Inflammatory macrophage treated with lipopolysaccharide for 4 hours (primary cell): ENCODE measurements at places on chromosomes 3 and 15.

GRCh38 chr3:5568451-5568850 is 380.9 kb downstream of the EDEM1 start:
- DNase-seq: no peak

DNA sequence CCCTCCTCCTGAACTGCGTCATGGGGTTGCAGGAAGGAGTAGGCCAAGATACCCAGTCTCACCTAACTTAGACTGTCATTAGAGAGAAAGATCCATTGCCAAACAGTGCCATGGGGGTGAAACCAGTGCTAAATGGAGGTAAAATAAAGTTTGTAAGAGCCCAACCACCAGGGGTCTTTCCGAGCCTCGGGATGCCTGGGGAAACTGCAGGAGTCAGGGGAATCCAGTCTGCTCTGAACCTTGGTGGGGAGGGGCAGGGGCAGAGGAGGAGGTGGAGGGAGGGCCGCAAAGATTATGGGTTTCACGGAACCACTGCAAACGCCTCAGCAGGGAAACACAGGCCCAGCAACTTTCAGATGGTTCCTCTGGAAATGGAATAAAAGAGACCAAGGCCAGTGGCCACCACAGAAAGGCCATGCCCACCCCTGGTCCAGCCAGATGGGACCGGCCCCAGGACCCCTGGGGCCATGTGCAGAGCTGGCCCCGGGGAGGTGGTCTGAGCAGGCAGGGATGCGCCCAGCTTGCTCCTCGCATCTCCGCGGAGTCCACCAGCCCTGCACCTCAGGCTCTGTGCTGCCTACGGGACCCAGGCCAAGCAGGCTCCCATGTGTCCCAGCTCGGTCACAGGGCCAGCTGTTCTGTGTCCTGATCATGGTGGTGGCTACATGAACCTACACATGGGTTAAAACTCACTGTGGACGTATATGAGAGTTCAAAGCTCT is 19.8 kb upstream of the GP9 start:
- no peak for DNase-seq

DNA sequence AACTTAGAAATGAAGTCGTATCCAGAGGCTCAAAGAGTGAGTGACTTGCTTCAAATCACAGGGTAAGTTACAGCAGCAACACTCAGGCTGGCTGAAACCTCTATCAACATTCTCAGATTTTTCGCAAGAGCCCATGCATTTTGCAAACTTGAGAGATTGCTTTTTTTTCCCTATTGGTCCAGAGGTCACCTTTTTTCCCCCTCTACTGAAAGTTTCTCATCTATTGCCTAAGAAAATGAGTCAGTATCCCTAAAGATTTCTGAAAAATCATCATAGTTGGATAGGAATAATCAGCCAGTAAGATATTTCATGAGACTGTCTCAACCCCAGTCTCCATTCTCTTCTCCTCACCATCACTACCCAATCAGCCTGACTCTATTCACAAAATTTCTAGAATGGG is 410.6 kb downstream of the FOXP1 start:
- DNase-seq: peak; percentile 61

GRCh38 chr3:149670742-149671492 is 13.1 kb upstream of the WWTR1 start:
- DNase-seq: no peak

DNA sequence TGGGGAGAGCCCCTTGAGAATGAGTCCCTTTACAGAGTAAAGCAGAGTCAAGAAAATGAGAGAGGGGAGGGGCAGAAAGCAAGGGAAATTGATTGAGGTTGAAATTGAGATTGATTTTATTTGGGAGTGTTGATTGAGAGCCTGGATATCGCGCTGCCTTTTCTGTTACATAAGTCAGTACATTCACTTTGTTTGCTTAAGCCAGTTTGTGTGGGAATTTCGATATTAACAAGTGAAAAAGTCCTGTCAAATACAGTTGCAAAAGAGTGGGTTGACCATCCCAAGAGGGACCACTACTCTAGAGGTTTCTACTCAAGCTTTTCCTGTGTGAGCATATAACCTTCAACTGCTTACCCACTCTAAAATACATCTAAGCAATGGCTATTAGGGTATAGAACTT is 331.4 kb upstream of the AZI2 start:
- DNase-seq: no peak

- peak; percentile 50 for DNase-seq
These were observed 41.0 kb upstream of the LIMD1 start for GRCh38 chr3:45553469-45553974.

DNA sequence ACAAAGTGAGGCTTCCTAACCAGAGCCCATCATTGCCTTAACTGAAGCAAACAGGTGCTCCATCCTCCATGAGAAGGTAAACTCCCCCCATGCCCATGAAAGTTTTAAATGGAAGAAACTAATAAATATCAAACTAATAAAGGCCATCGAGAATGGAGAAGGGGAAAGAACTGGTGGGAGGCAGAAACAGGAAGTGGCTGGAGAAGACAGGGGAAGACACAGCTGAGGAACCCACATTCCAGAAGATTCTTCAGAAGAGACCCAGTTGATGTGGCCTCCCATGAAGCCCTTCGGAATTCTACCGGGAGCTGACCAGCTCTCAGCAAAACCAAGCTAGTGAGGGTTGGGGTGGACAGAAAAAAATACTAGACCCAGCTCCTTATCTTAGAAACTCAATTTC is 41.6 kb downstream of the SH3BP5 start:
- peak; percentile 56 for DNase-seq

DNA sequence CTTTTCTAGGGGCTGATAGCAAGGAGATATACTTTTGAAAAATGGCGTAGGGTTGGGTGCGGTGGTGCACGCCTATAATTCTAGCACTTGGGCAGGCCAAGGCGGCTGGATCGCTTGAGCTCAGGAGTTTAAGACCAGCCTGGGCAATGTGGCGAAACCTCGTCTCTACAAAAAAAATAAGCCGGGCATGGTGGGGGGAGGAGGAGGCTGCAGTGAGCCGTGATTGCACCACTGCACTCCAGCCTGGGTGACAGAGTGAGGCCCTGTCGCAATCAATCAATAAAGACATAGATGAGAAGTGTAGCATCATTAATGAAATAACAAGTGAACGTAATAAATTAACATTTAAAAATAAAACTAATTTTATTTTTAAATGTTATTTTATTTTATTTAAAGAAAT is 134.6 kb downstream of the SLCO3A1 start:
- DNase-seq: peak; percentile 18

DNA sequence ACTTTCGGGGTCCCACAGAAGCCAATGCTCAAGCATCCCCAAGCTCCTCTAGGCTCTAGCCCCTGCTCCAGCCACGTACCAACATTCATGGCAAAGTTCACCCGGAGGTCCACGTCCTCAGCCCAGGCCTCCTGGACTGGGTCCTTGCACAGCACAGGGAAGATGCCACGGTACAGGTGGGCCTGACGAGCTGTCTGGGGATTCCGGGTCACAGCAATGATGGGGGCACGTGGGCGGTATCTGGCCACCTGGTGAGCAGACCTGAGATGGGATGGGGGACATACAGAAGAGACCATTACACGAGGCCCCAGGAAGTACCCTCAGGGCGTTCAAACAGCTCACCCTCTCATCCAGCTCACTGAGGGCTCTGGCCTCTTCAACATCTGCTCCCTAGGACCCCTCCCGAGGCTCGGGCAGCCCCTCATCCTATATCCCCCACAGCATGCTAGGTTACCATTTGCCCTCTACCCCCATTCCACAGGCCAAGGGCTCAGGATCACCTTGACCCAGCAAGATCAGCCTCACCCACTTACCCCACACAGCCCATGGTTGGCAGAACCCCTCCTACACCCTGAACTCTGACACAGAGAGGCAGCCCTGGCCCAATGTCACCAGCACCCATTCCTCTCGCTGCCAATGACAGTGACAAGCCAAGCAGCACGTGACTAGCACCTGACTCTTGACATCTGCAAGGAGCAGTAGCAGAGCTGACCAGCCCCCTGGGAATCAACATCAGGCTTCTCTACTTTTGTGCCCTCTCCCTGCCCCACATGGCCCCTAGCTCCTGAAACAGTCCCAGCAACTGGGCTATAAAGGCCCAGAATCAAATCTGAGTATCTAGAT is 3.0 kb upstream of the GRAMD2A start:
- peak; percentile 13 for DNase-seq

GRCh38 chr3:350871-351371 is 154.4 kb downstream of the CHL1 start:
- DNase-seq: no peak

- DNase-seq: no peak
These were observed 46.8 kb upstream of the PCSK6 start for GRCh38 chr15:101536166-101536874.

DNA sequence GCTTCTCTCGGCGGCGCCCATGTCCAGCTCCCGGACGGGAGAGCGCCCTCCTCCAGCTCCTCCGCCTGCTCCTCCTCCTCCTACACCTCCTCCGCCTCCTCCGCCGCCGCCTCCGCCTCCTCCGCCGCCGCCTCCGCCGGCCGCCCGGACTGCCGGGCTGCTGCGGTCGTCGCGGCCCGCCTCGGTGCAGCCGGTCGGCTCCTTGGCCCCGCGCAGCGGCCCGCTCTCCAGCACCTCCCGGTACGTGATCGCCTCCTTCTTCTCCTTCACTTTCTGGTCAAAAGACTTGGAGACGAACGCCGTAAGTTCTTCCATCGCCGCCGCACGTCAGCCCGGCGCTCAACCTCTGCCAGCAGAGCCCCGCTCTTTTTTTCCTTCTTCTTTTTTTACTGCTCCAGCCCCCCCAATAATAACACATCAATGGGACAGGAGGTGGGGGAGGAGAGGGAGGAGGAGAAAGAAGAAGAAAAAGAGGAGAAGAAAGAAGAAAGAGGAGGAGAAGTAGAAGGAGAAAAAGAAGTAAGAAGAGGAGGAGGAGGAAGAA is 438 bp downstream of the SHOX2 start:
- DNase-seq: no peak

DNA sequence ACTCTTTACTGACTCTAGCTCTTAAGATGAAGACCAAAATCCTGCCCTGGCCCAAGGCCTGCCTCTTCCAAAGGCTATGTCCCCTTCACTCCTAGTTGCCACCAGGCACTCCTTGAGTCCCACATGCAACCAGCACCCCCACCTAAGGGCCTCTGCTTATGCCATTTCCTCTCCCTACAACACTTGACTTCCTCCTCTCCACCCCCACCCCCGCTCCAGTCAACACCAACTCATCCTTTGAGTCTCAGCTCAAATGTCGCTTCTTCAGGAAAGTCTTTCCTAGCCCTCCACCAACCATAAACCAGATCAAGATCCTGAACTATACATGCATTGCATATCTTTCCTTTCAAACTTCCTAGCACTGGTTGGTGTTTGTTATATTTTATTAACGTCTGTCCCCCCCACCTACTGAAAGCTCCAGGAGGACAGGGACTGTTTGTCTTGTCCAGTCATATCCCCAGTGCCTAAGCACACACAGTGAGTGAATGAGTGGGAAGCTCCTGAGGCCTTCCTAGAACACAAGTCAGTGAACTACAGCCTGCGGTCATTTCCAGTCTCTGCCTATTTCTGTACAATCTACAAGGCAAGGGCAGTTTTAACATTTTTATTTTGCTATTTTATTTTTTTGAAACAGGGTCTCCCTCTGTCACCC is 7.3 kb downstream of the TBC1D2B start:
- peak; percentile 78 for DNase-seq

DNA sequence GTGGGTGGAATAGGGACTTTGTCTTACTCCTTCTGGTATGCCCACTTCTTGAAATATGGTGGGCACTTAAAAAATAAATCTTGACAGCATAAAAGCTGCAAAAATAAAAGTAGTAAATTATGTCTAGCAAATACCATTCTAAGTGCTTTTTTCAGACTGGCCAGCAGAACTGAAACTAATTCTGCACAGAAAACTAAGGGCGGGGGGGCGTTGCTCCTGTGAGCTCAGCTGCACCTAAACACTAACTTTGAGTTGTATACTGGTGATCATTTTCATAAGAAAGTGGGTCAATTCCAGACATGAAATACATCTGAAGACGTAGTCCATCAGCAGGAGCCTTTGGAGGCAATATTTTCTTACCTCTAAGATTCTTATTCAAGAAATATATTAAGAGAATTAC is 114.8 kb downstream of the WDR76 start:
- no peak for DNase-seq

GRCh38 chr3:159560214-159560979 is 428.2 kb upstream of the IL12A start:
- DNase-seq: no peak

DNA sequence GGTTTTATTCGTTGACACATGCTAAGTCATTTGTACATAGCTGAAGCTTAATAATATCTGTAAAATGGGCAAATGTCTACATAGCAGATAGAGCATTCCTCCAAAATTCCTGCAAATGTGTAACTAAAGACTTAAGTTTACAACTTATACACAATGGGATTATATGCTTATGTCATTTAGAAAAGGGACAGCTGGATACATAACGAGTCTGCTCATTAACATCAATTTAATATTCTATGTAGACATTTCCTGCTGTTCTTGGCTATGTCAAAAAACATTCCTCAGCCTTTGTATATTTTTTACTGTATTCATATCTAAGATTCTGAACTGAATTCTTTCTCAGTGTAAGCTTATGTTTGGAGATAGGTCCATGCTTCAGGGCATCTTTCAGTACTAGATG is 762.2 kb downstream of the NR2F2 start:
- DNase-seq: no peak

GRCh38 chr3:197353001-197353866 is 54.8 kb upstream of the DLG1 start:
- DNase-seq: no peak

- DNase-seq: no peak
These were observed 32.2 kb downstream of the GOLGA6L10 start for GRCh38 chr15:82317091-82317489.

DNA sequence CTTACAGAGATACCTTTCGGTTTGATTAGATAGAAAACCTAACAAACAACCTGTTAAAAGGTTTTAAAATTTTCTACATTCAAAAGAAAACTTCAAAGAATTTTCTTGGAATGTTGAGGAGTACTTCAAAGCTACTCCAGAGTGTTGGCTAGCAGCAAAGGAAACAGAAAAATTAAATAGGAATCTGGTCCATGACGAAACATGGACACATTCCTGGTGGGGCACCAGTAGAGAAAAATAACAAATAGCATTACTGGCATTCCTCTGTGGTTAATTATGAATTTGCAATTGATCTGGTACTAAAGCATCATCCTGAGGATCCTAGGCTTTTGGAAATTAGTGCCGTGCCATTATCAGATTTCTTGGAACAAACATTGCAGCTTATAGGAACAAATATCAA is 59.5 kb upstream of the DPPA4 start:
- DNase-seq: no peak

DNA sequence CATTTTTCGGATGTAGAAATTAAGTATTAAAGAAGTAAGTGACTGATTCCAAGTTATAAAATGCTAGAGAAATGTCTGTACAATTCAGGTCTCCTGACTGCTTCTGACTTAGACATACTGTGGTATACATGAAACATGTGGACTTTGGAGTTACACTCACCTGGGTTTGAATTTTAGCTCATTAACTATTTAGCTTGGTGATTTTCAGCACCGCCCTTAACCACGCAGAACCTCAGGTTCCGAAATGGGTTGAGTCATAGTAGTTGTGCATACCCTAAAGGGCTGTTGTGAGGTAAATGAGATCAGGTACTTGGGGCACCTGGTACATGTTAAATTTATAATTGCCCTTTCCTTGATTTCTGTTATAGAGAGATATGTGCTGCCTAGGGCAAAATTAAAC is 32.9 kb upstream of the UTS2B start:
- no peak for DNase-seq
